Ascending aorta (tissue), 2 donors: ENCODE measurements at places on chromosomes 12 and 14. TPM values are rescaled to one million over a fixed set of nuclear protein-coding genes. Genes with fewer than 3 reads are reported as not detected.

DNA sequence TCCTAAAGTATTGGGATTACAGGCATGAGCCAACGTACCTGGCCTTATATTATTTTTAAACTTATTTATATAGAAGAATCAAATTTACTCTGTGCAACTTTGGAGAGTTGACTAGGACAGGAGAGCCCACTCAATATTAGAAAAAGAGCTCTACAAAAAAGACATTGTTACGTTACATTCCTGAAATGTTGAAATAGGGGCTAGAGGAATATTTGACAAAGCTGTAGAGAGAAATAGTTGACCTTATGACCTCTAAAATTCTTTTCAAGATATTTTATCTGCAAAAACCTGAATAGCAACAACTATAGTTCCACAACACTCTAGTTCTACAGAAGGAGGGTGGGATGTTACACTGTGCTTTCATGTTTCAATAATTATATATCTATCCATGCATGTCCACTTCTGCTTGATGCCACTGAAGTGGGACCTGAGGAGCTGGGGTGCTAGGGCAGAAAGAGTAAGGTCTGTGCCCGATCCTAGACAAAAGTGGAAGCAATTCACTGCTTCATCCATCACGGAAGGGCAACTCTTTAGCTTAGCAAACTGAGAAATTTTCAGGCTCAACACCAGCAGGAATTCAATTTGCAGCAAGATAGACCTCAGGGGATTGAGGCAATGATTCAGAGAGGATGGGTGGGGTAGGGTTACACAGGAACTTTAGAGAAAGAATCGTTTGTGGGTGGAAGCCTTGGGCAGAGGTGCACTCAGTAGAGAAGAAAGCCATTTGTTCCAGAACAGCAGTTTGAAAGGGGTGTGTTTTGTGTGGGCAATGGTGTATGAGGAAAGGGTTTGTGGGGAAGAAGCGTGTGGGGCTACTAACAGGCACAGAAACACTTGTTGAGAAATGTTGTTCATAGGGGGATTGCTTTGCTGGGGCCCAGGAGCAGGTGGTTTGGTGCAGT is 16.0 kb upstream of the RNASE10 start:
- no peak for DNase-seq

GRCh38 chr12:131941987-131942341 is 7.8 kb upstream of the EP400 start:
- DNase-seq, result no peak

- DNase-seq, result no peak
These were observed 43.3 kb downstream of the ATP23 start for GRCh38 chr12:57984629-57985151.

Gene CD163
- 120 TPM for total RNA-seq

DNA sequence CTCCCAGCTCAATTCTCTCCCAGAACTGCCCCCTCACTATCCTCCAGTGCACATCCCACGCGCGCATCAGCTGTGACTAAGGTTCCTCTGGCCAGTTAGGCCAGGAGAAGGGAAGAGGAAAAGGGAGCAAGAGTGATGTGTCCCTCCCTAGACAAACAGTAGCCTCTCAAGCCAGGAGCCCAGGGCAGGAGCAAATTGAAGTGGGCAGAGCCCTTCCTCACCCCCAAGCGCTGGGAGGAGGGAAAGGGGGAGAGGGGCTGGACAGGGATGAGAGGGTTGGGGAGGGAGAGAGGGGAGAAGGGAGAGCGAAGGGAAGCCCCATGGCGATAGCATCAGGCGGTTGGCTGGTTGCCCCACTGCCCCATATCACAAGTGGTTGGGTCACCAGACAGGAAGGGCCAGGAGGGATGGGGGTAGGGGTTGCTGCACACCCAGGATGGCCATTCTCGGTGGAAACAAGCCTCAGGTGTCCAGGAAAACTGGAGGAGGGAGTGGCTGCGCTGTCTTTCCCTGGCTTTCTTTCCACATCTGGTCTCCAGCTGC is 1.1 kb downstream of the CD63 start:
- DNase-seq, result no peak

- no peak for DNase-seq
These were observed 53.6 kb downstream of the SLC25A47 start for GRCh38 chr14:100376751-100377171.
